Right cardiac atrium (tissue), 5 donors: ENCODE measurements at places on chromosomes 13 and 19. TPM values are rescaled to one million over a fixed set of nuclear protein-coding genes. Genes with fewer than 3 reads are reported as not detected.

GRCh38 chr19:40471111-40471510 lies 4.3 kb downstream of the SPTBN4 start:
- no peak for DNase-seq

- no peak for DNase-seq
These were observed 4.5 kb downstream of the MIR17HG start for GRCh38 chr13:91351980-91352379.

HIPK4 gene
- not detected for total RNA-seq

POSTN gene
- total RNA-seq, result 147 TPM

- DNase-seq, result no peak
These were observed 9.4 kb downstream of the NLRP7 start for GRCh38 chr19:54937926-54938325.
